ENCODE measurements at places on chromosomes 6 and 20.

- DNase-seq: no peak
These were observed 19.2 kb downstream of the MGME1 start for GRCh38 chr20:17987988-17988387.

DNA sequence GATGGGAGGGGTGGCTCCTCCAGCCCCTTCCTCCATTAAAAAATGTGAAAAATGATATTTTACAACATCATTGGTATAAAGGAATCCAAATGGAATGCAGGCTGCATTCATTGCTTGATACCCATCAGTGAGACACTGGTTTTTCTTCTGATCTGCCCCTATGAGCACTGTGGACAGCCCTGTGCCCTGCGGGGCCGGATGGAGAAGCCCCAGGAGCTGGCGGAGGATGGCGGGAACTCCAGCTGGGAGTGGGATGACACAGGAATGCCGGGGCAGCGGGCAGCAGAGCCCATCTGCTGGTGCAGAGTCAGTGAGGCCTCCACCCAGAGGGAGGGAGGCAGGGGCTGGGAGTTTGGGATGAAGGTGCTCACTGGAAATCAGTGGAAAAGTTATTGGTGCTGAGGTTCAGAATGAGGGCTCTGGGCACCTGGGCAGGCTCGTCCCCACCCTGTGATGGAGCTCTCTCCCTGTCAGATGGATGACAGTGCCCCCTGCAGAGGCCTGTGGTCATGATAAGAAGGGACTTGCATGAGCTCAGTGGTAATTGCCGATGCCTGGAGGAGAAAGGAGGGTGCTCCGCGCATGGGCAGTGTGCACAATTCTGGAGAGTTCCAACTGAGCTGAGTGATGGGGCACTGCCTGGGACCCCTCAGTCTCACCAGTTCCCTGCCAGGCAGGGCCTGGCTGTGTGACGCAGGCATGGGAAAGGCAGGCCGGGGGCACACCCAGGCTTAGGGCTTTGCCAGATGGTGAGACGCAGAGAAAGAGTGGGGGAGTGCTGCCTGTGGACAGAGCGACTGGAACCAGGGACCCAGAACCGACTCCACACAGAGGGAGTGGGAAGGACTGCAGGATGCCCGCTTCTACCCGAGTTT lies 23.2 kb downstream of the CTCFL start:
- DNase-seq: no peak

- no peak for DNase-seq
These were observed 100.2 kb downstream of the PRKN start for GRCh38 chr6:162627362-162627761.

DNA sequence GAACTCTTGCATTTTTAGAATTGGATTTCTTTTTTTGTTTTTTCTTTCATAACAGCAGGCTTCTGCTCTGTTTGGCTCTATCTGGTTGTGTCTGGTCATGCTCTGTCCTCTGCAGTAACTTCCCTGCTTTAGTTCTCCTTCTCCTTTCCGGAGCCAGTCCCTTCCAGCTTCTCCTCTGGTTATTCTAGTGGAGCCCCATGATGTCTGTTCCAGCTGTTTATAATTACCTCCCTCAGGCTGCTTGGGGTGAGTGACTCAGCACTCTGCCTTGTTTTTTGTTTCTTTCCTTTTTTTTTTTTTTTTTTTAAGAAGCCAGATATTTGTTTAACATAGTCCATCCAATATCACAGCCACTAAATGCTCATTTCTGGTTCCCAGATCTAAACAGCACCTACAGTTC lies 409.6 kb downstream of the MAFB start:
- DNase-seq: no peak

DNA sequence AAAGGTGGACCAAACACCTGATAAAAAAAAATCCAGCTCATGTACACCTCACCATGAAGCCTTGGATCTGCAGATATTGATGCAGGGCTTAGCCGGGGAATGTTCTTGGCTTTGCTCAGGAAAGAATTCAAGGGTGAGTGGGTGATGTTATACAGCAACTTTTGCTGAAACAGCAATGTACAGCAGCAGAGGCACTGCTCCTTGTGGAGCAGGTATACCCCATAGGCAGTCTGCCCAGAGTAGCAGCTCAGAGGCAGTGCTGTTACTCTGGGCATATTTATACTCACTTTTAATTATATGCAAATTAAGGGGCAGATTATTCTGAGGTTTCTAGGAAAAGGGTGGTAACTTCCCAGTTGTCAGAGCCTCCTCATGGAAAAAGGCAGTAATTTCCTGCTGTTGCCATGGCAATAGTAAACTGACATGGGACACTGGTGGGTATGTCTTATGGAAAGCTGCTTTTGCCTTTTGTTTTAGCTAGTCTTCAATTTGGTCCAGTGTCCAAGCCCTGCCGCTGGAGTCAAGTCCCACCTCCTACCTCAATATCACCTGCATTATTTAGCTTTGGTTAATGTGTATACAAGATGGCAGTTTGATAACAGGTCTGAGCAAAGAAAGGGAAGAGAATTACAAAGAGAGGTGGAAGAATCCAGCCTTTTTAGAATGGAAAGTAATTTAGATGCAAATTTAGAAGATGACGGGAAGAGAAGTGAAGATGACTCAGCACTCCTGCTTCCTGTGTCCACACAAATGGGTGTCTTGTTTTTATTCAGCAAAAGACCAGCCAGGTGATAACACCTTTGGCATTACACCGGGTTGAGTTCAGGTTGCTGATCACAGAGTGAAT lies 110.1 kb upstream of the JAG1 start:
- no peak for DNase-seq

GRCh38 chr20:19328676-19329075 lies 116.2 kb downstream of the SLC24A3 start:
- no peak for DNase-seq

- no peak for DNase-seq
These were observed 20.9 kb upstream of the EPM2A start for GRCh38 chr6:145756170-145756662.

DNA sequence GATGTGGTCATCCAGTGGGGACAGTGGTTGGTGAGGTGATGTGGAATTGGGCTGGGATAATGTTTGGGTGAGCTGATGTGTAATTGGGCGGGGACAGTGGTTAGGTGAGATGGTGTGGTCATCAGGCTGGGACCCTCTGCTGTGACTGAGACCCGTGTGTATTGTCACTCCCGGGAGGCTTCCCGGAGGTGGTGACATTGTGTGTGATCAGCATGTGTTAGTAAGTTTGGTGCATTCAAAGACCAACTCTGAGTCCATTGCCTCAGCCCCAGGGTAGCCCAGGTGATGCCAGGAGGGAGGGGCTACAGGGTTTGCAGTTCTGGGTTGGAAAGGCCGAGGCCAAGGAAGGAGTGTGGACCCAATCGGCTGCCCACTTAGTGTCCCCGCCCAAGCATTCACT lies 375.5 kb downstream of the TAF4 start:
- no peak for DNase-seq

GRCh38 chr6:37477656-37478435 lies 21.8 kb downstream of the CCDC167 start:
- DNase-seq: no peak

DNA sequence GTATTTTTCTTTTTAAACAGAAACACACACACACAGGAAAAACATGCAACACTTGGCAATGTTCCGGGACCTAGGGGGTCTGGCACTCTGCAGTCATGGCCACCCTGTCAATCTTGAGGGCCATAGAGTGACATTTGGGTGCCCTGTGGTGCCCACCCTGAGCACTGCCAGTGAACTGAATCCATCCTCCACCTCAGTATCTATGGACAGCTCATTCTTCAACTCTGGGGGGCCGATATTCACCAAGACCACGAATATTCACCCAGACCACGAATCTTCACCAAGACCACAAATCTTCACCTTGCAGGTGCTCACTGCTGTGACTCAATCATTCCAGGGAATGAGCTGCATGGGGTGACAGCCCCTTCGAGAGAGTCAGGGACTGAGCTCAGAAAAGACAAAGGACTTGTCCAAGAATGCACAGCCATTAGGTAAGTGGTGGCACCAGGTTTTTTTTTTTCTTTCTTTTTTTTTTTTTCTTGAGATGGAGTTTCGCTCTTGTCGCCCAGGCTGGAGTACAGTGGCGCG lies 19.1 kb downstream of the SNAI1 start:
- DNase-seq: no peak

Data from GM19239 (cell line).